ENCODE measurements at places on chromosomes 7 and 10.

DNA sequence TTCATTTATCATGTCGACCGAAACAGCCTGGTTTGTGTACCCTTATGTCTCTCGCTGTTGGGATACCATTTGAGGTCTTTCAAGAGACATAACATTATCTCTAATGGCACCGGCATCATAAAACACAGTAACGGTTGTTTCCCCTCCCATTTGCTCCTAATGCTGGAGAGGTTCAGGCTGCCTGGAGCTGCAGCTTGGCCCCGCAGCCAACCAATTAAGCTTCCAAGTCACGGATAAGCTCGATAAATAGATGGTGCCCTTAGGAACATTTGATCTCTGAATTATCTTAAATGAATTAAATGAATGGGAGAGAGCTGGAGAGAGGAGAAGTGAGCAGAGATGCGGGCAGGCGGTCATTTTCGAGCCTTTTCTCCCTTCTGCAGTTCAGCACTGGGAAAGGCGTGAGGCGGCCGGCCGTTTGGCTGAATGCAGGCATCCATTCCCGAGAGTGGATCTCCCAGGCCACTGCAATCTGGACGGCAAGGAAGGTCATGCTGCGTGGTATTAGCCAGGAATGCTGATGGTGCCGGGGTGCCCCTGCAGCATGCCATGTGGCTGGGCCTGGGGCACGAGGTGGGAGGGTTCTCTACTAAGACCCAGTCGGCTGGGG is 12.6 kb downstream of the CPA4 start:
- no peak for DNase-seq

DNA sequence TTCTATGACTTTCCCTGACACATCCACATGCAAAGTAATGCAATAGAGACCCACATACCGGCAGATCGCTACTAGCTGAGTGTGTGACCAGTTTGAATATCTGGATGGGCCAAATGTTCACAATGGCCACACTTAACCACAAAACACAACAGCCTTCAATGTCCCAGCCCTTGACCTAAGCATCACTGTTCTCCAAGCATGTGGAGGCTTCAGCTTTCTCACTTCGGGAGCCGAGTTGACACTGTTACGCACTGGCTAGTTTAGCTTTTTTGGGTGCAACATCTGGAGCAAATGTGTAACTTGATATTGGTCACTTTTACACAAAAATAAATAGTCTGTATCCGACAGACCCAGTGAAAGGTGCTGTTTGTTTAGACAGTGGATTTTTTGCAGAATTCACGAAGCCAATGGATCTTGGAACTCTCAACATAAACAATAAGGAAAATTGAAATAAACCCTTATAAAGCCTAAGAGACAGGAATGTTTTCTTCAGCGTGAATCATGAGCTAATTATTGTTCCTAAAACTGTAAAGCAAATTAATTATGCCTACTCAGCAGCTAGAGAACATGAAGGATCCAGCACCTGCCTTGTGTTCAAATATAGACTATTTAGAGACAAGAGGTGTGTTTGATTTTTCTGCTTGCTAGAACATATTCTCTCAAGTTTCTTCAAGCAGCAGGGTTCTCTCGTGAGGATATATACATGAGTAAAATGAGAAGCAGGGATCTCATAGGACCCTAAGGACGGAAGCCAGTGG is 117.6 kb upstream of the JCAD start:
- DNase-seq: no peak

GRCh38 chr10:6232846-6233724 is 30.4 kb downstream of the PFKFB3 start:
- no peak for DNase-seq

DNA sequence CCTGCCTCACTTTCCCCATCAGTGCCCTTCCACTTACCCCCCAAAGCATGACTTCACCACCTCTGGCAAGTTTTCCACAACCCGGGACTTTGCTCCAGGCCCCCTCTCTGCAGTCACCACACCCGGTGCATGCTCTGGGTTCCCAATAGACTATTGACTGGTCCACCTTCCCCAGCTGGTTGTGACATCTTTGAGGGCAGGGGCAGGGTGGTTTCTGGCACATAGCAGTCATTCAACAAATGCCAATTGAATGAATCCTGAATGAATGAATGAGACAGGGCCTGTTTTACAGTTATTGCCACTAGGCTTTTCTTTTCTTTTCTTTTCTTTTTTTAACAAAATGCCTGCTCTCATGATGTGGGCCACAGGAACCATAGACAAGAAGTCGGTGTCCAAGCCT is 28.8 kb upstream of the DOCK1 start:
- DNase-seq: no peak

- no peak for DNase-seq
Observed at GRCh38 chr7:110664803-110665202, 426.1 kb upstream of the LRRN3 start.

GRCh38 chr7:143334244-143334643 is 18.3 kb downstream of the CLCN1 start:
- DNase-seq: no peak

DNA sequence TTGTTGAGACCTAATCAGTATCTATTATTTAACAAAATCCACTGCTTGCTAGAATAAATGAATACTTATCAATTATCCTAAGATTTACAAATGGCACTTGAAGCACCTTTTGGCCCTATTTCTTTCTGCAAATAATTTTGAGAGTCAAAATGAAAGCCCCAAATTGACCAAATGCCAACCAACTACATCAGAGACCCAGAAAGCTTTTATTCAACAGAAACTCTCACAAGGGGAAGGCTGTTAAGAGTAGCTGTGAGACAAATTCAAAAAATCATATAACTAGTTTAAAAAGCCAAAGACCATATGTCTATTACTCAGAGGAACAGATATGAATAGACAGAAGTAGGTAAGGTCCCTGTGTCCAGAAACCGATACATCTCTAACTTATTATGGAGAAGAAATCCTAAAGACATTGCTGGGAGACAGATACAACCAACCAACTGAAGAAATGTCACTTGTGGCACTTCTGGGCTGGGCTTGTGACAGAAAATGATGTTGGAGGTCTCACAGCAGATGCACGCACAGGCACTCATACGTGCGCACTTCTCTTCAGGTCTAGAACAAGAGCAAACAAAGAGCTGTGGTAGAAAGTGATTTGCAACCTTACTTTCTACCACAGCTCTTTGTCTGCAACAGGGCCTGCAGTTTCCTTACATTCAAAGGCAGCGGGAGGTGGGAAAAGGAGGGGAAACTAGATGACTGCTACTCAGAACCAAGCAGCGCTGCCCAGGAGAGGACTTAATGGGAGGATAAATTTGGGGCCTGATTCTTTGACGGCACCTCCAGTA is 58.6 kb upstream of the KCNIP2 start:
- DNase-seq: peak; percentile 67

GRCh38 chr10:63257778-63258177 is 124.7 kb downstream of the NRBF2 start:
- no peak for DNase-seq
